Right renal pelvis (tissue), 4 donors: ENCODE measurements at places on chromosomes 11 and 22.

DNA sequence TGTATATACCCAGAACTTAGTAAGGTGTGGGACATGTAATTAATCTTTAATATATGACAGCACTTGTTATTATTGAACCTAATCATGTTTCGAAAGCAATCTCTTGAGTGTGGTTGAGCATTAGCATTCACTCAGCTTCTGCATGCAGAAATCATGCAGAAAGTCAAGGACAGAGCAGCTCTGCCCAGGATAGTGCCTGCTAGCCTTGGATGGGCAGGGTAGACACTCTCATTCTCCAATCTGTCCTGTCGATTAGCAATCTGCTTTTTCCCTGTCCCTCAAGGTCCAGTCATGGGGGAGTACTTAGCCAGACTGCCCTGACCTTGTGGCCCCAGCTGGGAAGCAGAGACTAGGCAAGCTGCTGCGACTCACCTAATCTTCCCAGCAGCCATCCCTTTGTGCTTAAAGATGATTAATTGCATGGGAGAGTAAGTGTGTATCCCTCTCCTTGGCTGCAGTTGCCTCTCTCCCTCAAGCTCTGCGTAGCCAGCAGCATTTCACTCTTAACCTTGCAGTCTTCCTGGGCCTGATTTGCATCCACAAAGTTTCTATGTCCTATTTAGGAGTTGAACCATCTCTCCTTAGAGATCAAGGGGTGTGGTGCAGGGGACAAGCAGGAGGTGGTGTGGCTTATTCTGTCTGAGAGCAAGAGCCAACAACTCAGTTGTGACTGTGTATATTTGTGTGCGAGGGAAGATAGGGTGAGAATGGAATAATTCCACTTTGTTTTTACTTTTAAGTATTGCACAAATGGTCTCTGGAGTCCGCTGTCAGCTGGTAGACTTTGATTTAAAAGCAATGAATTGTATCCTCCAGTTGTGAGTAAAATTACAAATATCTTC, 101.4 kb downstream of the FDX1 start:
- no peak for DNase-seq

DNA sequence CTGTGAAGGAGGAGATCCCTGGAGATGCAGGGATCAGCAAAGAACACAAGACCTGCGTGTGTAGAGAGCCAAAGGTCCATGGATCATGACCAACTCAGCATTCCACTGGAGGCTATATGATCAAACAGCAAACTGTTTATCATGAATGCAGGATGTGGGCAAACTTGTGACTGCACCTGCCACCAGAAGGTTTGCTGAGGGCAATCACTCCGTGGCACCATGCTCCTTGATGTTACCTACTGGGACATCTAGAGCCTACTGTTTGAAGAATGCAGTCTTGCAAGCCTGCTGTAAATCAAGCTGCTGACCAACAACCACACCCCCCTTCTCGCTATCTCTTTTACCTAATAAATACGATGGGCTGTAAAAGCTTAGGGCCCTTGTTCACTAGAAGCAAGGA, 9.7 kb downstream of the SCGB1D2 start:
- no peak for DNase-seq

GRCh38 chr11:35365961-35366360, 53.4 kb downstream of the SLC1A2 start:
- DNase-seq, result no peak

GRCh38 chr11:67033661-67034166, 10.8 kb downstream of the SYT12 start:
- no peak for DNase-seq

DNA sequence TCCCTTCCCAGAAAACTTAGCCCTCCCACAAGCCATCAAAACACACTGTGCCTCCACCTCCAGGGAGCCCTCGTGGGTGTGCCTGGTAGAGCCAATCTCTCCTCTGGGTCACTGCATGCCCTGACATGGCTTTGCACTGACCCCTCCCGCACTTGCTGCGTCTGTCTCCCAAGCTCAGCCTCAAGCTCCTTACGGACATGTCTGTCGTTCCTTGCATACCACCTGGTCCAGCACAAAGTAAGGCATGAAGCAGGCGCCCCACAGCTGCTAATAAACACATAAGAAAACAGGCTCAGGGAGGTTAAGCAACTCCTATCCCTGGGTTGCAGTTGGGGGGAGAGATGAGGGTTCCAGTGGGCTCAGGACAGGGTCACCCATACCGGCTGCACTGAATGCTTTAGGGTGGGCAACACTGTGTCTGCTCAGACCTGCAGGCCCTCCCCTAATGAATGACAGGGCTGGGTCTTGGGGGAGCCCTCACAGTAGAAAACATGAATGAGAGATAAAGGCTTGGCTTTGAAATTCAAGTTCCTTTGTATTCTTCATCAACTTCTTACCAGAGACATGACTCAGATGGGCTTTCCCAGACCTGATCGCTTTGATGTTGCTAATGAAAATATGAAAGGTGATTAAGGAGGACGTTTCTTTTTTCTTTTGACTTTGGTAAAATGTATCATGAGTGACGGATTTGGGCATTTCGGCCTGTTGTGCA, 38.0 kb downstream of the PHF21B start:
- DNase-seq, result no peak

DNA sequence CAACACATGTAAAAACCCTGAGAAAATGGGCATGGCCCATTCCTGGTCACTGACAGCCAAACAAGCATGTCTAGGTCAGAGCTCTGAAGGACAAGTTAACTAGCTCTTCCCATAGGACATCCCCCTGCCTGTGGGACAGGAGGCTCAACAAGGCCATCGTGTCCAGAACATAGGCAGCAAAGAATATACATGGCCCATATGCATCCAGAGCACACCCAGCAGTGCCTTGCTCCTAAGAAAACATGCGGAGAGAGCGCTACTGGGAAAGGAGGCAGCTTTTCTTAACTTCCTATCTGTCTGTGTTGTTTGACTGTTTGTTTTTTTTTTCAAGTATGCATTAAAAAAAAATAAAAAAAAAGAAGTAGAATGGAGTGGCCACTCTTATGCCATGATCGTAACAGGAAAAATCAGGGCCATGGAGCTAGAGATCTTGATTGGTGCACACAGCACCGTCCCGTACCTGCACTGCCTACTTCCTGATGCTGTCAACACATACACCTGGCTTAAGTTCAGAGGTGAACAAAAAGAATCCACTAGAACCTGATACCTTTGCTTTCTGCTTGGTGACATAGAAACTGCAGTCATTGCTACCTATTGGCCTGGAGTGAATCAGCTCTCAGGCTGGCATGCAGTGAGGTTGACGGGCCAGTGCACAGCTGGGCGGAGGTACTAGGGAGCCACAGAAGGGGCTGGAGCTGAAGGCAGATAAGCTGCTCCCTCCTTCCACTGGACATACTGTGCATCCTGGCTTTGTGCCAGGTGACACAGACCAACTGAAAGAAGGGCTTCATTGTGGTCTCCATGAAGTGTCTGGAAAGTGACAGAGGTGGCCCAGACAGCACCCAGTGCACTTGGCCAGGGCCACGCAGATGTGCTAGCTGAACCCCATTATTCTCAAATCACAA, 11.9 kb downstream of the UFD1 start:
- DNase-seq, result no peak

- no peak for DNase-seq
Observed at GRCh38 chr11:61574611-61575010, 6.3 kb downstream of the SYT7 start.

DNA sequence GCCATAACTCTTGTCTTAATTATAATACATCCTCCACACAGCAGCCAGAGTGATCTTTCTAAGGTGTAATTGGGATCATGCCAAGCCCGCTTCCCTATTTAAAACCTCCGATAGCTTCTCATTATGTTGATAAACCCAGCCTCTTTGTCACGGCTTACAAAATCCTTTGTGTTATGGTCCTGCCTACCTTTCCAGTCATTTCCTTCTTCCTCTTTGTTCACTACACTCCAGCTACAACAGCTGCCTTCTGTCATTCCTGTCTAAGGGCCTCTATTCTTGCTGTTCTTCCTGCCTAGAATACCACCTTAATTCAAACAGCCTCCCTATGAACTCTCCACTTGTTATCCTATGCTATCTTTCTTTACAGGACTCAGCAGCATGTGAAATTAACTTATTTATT, 70.6 kb upstream of the CAPRIN1 start:
- no peak for DNase-seq
